Stimulated activated CD4-positive, alpha-beta T cell treated with anti-CD3 and anti-CD28 coated beads, Interleukin-1b, Interleukin-23, amount 100 ng/mL, for 1 hour (primary cell): ENCODE measurements at places on chromosomes 7 and 10.

- no peak for DNase-seq
These were observed 175.6 kb downstream of the ELFN1 start for GRCh38 chr7:1845536-1846311.

GRCh38 chr10:50232261-50232639 is 19.1 kb downstream of the ASAH2 start:
- no peak for DNase-seq

DNA sequence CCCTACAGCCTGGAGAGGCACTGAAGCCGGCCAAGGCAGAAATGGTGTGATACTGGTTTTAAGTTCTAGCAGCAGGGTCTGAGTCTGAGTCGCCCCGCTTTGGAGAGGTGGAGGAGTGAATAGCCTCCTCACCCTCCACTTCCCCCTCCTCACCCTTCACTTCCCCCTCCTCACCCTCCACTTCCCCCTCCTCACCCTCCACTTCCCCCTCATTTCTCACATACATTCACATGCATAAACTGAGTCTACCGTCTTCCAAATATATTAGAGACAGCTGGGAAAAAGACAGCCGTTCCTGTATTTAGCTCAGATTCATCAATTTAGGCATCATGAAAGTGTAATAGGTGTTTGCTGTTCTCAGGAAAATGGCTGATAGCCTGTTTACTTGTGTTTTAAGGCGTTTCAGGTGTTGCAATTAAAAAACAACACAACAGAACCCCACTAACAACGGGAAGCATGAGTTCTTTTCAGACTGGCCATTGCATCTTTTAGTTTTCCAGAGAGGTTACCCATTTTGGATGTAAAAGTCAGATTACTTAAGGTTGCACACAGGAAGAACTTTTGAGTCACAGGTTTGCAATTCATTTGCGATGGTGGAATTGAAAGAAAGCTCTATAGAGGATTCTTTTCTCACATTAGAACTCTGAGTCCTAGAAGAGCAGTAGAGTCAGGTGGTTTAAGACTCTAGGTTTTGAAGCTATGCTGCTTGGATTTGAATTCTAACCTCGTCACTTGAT is 861 bp downstream of the NRBF2 start:
- DNase-seq = no peak

GRCh38 chr10:33122014-33122809 is 164.2 kb upstream of the ITGB1 start:
- no peak for DNase-seq

DNA sequence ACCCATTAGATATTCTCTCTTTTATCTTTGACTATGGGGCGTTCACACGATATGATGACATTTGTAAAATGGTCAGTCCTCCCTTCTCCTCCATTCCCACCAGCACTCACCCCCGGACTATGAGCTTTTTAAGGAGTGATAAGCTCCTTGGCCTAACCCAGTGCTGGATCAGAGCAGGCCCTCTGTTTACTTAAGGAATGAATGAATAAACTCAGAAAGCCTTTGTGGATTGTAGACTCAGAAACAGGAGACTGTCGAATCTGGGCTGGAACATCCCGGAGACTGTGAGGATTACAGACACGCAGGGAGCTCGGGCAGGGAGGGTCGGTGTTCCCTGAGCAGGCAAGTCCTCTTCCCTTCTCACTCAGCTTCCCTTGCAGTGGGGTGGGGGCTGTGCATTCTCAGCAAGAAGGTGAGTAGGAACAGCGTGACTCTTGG is 6.8 kb upstream of the ZCCHC24 start:
- DNase-seq = no peak

DNA sequence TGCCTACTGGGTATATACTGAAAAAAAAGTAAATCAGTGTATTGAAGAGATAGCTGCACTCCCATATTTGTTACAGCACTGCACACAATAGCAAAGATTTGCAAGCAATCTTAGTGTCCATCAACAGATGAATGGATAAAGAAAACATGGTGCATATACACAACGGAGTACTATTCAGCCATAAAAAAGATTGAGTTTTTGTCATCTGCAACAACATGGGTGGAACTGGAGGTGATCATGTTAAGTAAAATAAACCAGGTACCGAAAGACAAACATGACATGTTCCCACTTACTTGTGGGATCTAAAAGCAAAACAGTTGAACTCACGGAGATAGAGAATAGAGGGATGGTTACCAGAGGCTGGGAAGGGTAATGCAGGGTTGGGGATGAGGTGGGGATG is 34.2 kb upstream of the FAM171A1 start:
- DNase-seq = no peak

- no peak for DNase-seq
These were observed 511.4 kb downstream of the XPNPEP1 start for GRCh38 chr10:109411917-109412316.

GRCh38 chr7:140501966-140502365 is 22.7 kb upstream of the MKRN1 start:
- no peak for DNase-seq

GRCh38 chr7:68587599-68587998 is 1010.7 kb upstream of the AUTS2 start:
- DNase-seq = no peak

DNA sequence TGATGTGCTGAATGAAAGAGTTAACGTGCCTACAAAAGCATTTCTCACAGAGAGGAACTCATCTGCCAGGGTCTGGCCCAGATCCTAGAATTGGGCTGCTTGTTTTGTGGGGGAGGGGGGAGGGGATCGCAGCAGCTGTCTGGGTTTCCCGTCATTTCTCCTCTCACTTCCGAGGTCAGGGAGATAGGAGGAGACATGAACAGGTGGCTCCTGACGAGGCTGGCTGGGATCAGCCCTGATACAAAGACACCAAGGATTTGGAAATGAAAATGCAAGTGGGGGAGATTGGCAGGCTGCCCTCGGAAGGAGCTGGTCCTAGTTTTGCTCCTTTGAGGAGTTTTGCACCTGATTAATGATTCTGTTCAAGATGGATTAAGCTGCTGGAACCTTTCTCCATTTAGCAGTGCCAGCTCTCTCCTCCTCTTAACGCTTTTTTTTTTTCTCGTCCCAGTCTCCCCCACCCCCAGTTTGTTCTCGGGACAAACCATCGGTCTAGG is 86.8 kb upstream of the KMT2C start:
- no peak for DNase-seq
